GM12878 (cell line): ENCODE measurements at places on chromosomes 3 and 15. TPM values are rescaled to one million over a fixed set of nuclear protein-coding genes. Genes with fewer than 3 reads are reported as not detected.

DNA sequence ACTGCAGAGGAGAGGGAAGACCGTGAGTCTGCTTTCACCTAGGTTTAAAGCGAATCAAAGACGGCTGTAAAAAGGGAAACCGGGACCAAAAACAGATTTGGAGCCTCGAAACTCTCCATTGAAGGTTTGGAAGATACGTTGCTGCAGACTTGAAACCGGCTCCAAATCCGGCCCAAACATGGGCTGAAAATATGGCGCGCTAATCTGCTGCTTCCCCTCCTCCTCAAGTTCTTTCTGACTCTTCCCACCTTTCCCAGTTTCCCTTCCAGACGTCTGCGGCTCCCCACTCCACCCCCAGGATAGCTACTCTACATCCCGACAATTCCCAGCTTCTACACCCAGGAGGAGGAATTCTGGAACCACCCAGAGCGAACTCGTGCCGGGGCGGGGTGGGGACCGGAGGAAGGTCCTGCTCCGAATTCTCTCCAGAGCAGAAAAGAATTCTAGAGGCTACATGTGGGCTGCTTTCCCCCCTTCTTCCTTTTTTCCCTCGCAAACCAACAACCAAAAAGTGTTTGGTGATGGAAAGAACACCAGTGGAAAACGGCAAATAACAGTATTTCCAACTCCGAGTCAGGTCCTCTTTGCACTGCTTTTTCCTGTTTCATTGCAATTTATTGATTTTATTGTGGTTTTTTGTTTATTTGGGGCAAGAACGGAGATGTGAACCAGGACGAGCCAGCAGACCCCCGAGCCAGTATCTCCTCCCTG, 8.5 kb downstream of the EOMES start:
- DNase-seq: no peak

DNA sequence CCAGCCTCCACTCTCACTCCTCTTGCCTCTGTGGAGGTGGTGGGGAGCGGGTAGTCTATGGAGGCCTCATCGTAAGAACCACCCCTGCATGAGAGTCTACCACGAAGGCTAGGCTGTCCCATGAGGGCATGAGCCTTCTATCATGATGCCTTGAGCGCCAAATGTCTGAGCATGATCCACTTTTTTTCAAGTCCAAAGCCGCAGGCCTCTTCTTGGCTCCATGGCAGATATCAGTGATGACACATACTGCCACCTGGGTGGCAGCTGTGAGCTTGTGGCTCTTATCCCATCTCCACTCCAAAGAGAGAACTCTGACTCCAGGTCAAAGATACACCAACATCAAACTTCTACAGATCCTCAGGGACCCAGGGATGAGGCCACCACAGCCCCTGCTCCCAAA, 13.5 kb downstream of the POC1A start:
- no peak for DNase-seq

DNA sequence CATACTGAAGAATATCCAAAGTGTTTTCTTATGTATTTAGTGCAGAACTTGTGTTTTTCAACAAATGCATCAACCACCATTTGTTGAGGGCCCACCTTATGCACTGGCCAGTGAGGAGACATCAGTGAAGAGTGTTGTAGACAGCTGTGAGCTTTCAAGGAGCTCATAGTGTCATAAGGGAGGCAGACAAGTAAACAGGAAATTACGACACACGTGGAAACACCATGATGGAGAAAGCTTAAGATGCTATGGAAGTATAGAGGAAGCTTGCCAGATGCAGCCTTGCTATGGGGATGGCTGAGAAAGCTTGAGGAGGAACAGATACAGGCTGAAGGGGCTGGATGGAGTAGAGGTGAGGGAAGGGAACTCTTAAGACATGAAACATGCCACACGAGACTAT, 50.8 kb upstream of the PSMD6 start:
- no peak for DNase-seq

DNA sequence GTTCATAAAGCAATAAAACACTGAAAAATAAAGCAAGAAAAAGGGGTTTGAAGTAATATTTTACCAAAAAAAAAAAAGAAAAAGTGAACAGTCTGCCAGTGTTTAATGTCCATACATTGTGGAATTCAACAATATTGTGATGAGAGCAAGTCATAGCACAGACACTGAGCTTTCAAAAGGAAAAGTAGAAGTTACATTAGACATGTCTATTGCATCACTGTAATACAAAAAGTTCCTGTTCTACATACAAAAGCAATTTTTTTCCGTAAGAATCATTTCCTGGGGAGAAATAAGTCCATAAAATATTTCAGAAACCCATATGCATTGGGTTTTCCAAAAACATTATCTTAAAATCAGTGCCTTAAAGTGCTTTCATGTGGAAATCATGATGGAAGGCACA, 11.8 kb upstream of the HDC start:
- DNase-seq: no peak

DNA sequence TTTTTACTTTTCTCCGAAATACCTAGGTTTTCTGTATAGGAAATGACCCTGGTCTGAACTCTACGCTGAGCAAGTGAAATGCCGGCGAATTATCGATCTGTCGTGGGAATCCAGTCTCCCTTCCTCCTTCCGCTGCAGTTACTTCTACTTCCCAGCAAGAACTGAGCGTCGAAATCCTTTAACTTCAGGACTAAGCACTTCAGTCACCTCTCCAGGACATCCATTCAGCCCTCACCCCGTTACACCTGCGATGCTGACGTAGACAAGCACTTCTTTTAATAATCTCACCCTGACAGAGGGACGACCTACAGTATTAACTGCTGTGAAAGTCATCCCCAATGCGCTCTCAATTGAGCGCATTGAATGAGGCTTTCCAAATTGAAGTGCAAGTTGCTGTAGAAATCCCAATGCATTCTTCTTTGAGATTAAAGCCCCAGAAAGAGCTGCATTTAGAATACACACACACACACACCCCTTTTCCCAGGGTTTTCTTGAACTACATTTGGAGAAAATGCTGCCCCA, 1.3 kb downstream of the TOP2B start:
- no peak for DNase-seq

DNA sequence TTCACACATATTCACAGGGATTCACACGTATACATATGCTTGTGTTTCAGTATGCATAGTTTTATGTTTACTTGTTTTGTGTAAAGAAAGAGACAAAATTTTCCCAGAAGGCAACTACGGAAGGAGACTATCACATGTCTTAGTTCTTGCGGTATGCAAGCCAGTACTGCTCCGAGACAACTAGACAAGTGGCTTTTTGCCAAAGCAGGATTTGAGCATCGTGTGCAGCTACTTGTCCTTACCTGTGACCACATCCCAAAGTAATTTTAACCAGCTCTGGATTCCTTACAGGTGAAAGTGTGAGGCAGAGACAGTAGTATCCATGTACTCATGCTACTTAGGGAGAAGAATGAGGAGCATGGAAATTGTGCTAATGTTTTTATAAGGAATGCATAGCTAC, 591.4 kb upstream of the NR2F2 start:
- no peak for DNase-seq

DNA sequence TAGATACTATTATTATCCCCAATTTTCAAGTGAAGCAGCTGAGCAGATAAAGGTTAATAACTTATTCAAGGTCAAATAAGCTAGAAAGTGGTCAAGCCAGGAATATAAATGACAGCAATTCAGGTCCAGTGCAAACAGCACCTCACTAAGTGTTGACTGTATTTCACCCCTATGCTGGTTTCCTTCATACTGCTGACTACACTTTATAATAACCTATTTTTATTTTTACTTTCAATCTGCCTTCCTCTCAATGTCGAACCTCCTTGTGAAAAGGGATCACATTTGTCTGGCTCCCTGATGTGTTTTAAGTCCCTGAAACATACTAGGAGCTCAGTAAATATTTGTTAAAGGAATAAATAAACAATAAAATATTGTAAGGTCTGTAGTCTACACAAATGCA, 146.1 kb downstream of the NAALADL2 start:
- DNase-seq: no peak

DNA sequence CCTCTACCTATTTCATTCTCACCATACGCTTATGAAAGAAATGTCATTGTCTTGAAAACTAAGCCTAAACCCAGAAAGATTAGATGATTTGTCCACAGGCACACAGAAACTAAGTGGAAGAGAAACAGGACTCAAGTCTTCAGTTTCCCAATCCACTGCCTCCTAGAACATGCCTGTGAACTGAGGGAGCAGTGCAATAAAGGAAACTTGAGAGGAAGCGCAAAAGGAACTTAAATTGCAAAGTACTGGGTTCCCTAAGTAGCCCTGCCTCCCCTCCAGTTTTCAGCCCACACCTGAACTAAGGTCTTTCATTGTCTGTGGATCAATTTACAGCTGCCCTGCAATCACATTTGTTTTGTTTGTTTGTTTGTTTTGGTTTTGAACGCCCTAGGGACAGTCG, 56.7 kb upstream of the TSEN2 start:
- no peak for DNase-seq

DNA sequence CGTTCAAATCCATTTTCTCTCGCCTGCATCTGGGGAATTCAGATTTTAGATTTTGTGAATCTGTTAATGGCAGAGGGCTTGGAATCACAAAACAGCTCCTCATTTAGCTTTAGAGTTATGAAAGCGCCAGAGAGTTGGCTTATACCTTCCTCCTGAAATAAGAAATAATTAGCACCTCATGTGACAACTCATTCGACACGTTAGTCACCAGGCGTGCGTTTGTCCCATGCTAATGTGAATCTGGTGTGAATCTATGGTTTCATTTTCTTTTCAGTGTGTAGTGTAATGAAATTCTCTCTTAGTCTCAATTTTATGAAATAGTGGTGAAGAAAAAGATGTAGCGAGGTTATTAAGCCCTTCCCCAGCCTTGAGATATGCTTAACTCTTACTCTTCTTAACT, 89.4 kb downstream of the EDEM1 start:
- DNase-seq: no peak

DNA sequence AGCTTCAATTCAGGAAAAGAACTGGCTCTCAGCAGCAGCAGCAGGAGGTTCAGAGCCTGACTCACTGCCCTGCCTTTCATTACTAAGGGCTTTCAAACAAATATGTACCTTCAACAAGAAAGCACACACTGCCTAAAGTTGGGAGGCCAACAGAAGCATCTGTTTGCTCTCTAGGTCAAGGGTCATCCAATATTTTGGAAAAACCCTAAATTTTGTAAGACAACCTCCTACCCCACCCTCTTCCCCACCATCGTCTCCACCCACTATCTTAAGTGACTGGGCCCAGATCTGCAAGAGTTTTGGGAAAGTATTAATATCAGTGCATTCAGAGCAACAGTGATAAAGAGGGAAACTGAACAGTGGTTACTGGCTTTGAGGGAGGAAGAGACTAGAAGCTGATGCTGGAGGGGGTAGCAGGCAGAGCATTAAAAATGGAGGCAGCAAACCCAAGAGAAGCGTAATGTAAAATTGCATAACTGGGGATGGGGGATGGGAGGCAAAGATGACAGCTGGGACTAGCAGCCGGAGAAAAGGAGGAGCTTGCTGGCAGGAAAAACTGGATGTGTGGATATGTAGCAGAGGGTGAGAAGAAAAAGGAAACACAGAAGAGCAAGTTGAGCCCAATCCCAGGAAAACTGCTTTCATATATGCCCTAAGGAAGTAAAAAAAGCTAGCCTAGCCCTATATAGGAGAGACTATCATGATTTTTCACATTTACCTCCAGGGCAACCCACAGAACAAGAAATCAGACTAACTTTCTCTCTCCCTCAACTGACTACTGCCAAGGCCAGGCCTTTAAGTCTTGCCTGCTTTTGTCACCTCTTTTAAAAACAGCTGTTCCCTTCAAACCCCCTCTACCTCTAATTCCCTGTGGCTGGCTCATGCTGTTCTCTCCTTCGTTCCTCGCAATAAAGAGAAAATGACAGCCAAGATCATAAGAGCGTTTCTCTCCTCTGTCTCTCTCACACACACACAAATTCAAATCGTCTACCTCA, 31.4 kb downstream of the NPTN start:
- DNase-seq: no peak

GRCh38 chr3:166205158-166205557, 367.9 kb upstream of the BCHE start:
- no peak for DNase-seq

DNA sequence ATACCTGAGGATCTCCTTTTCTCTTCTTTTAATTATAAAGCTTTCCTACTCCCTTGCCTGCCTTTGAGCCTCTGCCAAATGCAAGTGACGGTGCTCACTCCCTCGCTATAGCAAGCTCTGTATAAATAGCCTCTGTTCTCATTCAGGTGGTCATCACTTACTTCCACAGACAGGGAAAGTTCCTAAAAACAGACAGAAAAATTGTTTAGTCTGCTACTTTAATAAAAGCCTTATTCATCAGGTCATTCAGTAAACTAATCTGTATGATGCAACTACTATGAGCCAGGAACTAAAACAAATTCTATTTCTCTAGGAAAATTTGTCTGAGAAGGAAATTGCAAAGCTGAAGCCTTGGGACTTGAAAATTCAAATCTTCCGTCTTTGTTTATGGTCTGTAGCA, 10.2 kb upstream of the DLG1 start:
- DNase-seq: no peak

The CHRD gene
- total RNA-seq: 0.32 TPM in 1 of 2 replicates, not detected in the other

The CCR5 gene
- total RNA-seq: 1.2 TPM in 2 replicates

The TMEM207 gene
- not detected in 2 replicates for total RNA-seq

The SCN11A gene
- not detected in 2 replicates for total RNA-seq

The ADCY5 gene
- total RNA-seq: not detected in 2 replicates

The PLA2G4E gene
- total RNA-seq: 0.05 and 0.11 TPM in 2 replicates

The GPR62 gene
- total RNA-seq: not detected in 2 replicates
